Stimulated activated CD4-positive, alpha-beta T cell treated with anti-CD3 and anti-CD28 coated beads, Interleukin-4, amount 100 ng/mL, for 24 hours (primary cell): ENCODE measurements at places on chromosomes 11 and 22.

GRCh38 chr22:33421859-33422258 lies 363.7 kb upstream of the SYN3 start:
- DNase-seq, result no peak

- DNase-seq, result no peak
Measured at GRCh38 chr11:102564110-102564509, 33.6 kb upstream of the MMP7 start.

DNA sequence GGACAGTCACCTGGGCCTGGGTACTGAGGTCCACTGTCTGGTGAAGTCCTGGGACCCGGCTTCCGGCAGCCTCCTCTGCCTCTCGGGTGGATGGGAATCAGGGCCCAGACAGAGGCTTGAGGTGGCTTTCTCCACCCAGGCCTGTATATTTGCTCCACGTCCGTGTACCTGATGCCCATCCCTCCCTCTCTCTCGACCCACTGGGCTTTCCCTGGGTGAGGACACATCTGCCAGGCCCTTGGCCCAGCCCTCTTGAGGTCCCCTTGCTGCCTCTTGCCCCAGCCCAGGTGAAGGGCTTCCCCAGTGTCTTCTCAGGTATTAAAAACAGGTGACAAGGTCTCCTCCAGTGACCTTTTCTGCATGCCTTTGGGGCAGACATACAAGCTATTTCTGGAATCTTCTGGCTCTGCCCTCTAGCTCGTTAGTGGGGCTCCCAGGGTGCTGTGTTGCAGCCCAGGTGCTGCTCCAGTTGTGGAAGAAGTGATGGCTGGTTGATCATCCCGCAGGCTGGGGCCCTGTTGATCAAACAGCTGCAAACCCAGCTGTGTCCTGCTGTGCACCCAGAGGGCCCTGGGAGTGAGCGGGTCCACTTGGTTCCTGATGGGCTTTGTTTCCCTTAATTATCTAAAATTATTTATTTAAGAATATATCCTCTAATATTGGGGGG lies 25.5 kb upstream of the ACR start:
- DNase-seq, result no peak

DNA sequence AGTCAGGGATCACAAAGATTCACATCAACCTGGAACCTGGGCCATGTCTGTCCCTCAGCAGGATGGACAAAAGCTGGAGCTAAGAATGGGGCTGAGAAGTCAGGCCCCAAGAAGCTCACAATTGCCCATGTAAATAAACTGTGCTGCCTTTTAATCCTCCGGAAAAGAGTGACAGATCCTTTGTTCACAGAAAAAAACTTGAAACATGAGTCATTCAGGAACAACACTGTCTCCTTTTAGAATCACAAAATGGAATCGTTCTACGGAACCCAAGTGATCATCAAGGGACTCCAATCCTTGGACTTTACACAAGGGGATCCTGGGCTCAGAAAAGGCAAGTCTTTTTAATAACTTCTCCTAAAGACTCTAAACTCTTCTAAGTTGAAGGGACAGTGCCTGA lies 36.1 kb downstream of the RELT start:
- no peak for DNase-seq

DNA sequence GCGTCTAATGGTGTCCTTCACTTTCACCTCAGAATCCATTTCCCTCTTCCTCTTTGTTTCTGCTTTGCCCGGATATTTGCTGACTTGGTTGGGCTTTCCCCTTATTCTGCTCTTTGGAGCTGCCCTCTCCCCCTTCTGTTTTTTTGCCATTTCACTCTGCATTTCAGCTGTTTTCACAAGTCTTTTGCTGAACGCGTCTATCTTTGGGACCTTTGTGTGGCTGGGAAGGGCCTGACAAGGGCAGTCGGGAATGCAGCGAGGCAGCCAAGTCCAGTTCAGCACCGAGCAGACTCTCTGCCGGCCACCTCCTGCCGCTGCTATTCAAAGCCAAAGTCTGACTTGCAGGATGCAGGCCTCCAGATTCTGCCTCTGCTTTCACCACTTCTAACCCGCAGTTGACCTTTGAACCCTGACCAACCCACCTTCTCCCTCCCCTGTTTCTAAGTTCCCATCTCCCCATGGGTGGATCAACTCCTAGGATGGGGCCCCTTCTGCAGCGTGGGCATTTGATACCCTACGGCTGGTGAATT lies 38.2 kb downstream of the FEZ1 start:
- DNase-seq, result no peak

GRCh38 chr11:128897826-128898225 lies 6.7 kb downstream of the KCNJ5 start:
- no peak for DNase-seq

DNA sequence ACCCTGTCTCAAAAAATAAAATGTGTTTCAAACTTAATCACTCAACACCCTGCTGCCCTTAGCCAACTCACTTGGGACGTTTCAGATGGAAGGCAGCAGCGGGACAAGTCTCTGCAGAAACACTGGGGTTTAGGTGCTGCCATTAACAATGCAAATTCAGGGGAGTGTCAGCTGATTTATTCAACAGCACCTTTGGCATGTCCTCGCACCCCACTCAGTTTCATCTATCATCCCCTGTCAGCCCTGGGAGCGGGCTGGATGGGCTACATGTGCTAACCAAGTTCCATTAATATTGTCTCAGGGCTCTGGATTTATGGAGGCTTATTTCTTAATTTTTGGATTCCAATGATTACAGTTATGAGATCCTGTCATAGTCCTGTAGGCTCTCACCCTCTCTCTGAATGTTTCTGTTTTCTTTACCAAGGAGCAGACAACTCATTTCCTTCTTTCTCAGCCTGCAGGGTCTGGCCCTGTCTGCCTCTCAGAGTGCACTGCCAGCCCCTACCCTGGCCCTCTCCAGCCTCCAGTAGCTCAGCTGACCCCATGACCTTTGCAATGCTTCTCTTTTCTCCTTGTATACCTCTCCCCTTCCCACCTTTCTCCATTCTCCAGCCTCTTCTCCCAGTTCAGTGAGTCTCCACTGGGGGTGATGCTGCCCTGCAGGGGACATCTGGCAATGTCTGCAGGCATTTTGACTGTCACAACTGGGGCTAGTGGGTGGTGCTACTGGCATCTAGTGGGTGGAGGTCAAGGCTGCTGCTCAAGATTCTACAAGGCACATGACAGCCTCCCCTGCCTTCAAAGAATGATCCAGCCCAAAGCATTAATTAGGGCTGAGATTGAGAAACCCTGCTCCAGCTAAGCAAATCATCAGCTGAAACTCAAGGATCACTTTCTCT lies 79.0 kb downstream of the APIP start:
- no peak for DNase-seq

DNA sequence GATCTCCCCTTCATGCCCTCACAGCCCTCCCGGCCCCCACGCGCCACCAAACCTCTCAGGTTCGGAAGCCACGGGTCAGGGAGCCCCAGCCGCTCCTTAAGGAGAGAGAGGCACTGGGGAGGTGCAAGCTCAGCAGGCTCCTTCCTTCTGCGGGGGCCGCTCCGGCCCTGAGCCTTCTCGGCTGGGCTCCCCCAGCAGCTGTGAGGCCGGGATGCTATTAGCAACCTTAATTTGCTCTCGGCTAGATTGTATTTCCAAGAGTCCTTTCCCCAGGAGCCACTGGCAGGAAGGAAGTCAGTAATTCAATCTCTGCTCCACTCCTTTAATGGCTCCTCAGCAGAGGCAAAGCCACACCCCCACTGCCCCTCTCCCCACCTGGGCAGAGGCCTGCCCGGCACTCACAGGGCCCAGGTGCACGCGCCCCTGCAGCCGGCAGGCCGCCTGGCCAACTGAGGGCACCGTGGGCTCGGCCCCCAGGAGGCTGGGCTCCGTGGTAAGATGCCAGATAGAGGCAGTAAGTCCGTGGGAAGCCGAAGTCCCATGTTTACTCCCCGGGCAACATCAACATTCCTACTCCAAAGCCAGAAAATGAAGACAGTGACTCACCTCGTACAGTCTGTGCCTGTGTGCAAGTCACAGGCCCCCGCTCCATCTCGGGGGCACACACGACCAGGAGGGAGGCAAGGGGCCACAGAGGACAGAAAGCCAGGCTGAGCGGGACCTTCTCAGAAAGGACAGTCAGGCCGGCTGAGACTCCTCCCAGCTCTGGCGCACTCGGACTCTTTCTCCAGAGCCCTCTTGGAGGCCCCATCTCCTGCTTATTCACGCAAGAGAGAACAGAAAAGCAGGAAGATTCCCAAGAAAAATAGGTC lies 5.2 kb downstream of the IGSF9B start:
- DNase-seq, result no peak

- DNase-seq, result no peak
Measured at GRCh38 chr11:29629286-29629685, 387.5 kb downstream of the KCNA4 start.

GRCh38 chr11:16843294-16843693 lies 104.8 kb downstream of the C11orf58 start:
- DNase-seq, result no peak

DNA sequence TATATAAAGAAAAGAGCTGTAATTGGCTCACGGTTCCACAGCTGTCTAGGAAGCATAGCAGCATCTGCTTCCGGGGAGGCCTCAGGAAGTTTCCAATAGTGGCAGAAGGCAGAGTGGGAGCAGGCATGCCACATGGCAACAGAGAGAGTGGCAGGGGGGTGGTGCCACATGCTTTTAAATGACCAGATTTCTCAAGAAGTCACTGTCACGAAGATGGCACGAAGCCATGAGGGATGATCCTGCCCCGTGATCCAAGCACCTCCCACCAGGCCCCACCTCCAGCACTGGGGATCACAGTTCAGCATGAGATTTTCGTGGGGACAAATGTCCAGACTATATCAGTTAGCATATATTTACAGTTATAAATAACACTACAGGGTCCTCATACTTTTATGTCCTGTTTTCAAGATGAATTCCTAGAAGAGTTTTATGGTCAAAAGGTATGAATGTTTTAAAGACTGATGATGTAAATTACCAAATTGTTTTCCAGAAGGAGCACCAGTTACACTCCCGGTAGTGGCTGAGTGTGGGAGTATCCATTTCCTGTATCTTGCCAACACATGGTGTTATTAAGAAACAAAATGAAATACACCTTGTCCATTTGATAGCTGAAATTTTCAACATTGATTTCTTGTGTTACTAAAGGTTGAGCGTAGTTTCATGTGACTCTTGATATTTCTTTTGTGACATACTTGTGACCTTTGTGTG lies 19.2 kb downstream of the FAM118A start:
- no peak for DNase-seq

- no peak for DNase-seq
Measured at GRCh38 chr11:123360267-123360936, 69.7 kb upstream of the GRAMD1B start.

DNA sequence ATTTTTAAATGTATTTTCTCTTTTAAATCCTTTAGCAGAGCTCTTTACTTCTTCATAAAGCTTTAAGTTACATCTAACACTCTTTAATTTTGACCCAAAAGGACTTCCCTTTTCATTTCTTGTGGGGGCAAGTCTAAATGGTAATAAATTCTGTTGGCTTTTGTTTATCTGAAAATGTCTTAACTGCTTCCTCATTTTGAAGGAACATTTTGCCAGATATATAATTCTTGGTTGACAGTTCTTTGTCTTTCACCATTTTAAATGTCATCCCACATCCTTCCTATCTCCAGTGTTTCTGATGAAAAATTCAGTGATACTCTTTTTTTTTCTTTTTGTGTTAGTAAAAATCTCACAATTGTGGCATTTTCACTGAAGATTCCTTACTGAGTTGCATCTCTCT lies 44.7 kb upstream of the ZBTB44 start:
- DNase-seq, result no peak

GRCh38 chr11:46378811-46379481 lies 2.5 kb upstream of the MDK start:
- no peak for DNase-seq
